SJCRH30 (cell line): ENCODE measurements at places on chromosomes 13 and 19. TPM values are rescaled to one million over a fixed set of nuclear protein-coding genes. Genes with fewer than 3 reads are reported as not detected.

DNA sequence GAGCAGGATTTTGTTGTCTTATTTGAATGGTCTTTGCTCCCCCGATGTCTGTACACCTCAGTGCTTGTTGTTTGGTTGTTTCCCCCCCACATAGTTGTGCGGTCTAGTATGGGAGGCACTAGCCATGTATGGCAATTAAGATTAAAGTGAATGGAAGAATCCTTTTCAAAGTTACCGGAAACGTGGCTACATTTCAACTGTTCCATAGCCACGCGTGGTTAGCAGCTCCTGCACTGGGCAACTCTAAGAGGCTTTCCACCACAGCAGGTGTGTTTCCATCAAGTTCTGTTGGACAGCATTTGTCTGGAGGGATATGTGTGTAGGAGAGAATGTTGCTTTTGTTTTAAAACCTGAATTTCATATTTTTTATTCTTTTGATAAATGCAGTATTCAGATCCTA lies 247.3 kb downstream of the GGACT start:
- no peak for DNase-seq

GRCh38 chr13:40445557-40445990 lies 220.9 kb downstream of the FOXO1 start:
- DNase-seq = peak; percentile 95

DNA sequence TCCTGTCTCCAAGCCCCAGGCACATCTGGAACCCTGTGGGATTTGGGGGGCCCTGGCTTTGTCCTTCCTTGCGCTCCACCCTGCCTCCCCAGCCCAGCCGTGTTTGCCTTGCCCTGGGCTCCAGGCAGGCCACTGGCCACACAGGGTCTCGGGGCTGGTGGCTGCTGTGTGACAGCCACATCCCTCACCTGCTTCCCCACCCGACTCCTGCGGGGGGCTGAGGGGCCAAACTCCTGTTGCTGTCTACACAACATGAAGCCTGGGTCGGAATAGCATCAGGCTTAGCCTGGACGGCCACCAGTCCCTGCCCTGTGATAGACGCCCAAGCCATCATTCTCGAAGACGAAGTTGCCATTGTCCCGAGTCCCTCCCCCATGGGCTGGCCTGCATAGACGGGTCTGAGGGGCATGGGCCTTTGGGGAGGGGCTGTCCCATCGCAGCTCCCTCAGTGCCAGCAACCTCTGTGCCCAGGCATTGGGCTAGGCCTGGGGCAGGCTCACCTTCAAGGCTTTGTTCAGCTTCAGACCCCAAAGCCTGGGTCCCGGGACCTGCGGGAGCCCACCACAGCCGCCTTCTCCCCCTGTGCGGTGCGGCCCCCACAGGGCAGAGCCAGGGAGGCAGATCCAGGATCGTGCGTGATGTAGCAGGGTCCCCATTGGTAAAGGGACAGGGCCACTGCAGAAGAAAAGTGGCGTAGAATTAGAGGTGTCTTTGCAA lies 15.5 kb upstream of the TEKTIP1 start:
- no peak for DNase-seq

DNA sequence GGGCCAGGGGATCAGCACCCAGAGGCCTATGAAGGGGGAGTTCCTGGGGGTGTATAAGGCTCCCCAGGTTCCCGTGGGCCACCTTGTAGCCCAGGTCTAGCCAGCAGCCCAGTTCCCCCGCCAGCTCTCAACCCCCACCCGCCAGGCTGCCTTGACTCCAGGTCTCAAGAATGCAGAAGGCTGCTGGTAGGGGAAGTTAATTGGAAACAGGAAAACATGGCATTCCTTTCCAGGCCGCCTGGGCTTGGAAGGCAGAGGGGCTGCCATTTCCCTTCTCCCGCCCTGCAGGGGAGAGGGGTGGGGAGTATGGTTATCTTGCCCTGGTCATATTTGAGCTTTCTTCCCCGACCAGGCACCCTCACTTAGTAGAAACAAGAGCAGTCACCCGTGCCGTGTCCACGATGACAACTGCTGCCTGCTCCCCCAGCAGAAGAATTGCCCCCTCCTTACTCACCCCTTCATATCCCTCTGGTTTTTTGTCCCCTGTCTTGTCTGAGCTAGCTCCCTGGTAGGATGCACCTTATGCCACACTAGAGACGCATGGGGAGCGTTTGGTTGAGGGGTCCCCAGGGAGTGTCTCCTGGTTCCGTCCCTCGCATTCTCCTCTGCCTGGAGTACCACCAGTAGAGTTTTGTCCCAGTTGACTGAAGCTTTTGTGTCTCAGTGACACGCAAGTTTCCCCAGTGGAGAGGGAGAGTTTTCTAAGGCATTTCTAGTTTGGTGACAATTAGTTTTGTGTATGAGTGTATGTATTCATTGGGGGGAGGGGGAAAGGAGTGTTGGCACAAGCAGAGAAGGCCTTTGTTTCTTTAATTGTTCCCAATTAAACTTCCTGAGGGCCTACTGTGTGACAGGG lies 4.5 kb downstream of the BICRA start:
- no peak for DNase-seq

Gene ZNF121
- total RNA-seq = 69.0 and 71.2 TPM in 2 replicates

Gene WDR87
- total RNA-seq = not detected in 2 replicates

Gene PDX1
- total RNA-seq = not detected in 2 replicates
